ENCODE measurements at places on chromosomes 3 and 15.

GRCh38 chr3:42529468-42529867, 27.0 kb downstream of the VIPR1 start:
- DNase-seq = no peak

DNA sequence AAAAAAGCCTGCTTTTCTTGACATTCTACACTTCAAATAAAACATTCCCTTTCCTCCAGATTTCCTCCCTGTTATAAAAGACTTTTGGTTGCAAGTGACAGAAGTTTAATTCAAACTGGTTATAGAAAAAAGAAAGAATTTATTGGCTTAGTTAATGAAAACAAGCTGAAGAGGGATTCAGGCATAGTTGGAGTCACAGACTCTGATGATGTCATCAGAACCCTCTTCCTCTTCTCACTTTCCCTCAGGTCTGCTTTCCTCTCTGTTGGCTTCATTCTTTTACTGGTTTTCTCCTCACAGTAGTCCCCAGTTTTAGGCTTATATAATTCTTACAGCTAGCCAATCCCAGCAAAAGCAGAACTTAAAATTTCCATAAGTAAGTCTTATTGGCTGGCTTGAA, 32.0 kb upstream of the MBNL1 start:
- no peak for DNase-seq

DNA sequence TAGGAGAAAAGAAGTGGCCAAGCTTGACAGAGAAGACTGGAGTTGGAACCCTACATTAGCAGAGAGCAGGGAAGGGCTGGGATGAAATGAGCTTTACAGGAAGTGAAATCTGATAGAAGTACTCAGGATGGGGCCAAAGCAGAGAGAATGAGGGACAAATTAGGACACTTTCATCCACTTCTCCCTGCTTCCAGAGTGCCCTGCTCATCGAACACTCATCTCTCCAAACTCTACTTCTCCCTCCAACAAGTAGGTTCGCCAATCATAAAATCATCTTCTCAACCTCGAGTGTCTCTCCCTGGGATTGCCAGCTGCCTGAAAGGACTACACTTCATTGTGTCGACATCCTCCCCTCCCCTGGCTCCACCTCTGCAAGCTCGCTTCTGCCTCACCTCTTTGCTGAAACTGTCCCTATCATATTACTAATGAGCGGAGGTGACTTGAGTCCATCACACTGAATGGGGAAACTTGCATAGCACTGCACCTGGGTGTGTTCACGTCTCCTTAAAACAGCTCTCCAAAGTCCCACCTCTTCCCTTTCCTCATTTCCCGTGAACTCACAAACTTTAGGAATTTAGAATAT, 365.8 kb downstream of the FOXP1 start:
- no peak for DNase-seq

- no peak for DNase-seq
Measured at GRCh38 chr3:110791995-110792686, 279.5 kb upstream of the NECTIN3 start.

DNA sequence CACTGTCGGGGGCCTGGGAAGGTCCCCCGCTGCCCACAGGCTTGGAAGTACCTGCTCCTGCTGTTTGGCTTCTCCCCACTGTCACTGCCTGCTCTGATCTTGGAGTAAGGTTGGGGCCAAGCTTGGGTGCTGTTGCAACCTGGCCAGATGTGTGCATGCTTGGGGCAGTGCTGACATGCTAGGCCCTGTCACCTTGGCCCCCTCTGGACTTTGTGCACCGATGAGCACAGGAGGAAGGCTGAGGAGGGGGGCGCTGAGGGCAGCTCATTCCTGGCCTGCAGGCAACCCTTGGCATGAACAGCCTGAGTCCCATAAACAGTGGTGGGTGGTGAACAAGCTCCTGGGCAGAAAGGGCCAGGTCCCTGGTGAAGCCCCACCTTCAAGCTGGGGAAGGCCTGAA, 4.0 kb upstream of the XCR1 start:
- no peak for DNase-seq

GRCh38 chr3:118445036-118445435, 589.6 kb downstream of the IGSF11 start:
- no peak for DNase-seq

GRCh38 chr3:149589332-149589731, 68.5 kb downstream of the WWTR1 start:
- no peak for DNase-seq

GRCh38 chr3:89173546-89173945, 66.1 kb downstream of the EPHA3 start:
- DNase-seq = no peak

- DNase-seq = no peak
Measured at GRCh38 chr3:127954640-127955039, 39.6 kb downstream of the KBTBD12 start.

DNA sequence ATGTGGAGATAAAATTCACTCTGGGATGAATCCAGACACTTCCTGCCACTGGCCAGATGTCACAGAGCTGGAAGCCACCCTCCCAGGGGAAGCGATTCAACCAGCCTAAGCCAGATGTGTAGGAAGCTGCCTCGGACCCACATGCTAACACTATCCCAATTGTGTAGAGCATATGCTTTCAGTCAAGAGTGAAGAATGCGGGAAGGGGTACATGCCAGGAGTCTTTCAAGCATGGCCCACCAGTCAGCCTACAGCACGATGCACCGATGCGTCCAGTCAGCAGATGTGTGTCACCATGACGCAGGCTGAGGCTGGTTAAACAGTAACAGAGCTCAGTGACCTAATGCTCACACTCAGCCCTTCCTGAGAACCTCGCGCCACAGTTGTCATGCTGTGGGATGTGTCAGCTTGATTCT, 38.8 kb upstream of the BNC1 start:
- no peak for DNase-seq

- DNase-seq = peak; percentile 43
Measured at GRCh38 chr3:186915806-186916796, 14.2 kb upstream of the ST6GAL1 start.

DNA sequence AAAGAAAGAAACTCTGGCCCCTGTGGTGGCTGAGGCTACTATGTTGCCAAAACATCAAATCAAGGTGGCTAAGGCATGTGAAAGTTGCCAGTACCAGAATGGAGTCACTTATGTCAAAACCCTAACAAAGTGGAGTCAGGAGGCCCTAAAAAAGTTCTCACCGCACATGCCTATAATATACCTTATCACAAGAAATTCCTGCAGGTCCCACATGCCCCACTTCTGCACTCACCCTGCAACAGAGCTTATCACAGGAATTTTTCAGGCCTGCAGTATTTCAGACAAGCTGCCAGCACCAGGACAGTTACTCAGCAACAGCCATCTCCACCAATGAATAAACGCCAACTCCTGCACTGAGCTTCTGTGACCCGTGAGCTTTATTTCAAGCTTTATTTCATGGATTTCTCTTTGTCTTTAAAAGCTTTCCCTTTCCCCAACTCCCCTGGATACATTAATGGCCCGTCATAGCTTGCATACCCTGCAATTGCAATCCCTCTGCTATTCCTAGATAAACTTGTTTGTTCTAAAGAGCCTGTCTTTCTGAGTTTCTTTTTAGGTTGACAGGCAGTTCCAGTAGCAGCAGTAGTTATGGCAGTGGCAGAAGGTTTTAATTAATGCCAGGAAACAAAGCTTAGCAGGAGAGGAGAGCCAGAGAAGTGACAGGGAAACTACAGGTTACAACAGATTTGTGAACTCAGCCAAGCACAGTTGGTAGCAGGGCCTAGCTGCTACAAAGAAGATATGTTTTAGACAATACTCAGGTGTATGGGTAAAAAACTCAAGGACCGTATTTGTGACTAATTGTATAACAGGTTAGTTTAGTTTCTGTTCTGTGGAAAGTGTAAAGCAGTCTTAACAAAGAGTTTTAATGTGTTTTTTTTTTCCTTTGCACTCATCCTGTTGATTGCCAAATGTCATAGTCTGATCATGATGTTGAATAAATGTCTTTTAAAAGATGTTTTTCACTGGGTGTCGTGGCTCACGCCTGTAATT, 15.9 kb upstream of the TMEM42 start:
- no peak for DNase-seq

- DNase-seq = no peak
Measured at GRCh38 chr3:171007316-171007715, 19.2 kb downstream of the SLC2A2 start.

- peak; percentile 15 for DNase-seq
Measured at GRCh38 chr3:49813497-49814174, at the start of gene UBA7. Gene UBA7, minus strand, starts transcription at chr3:49813953. Its CDS starts 166 bp downstream, at chr3:49813787.

DNA sequence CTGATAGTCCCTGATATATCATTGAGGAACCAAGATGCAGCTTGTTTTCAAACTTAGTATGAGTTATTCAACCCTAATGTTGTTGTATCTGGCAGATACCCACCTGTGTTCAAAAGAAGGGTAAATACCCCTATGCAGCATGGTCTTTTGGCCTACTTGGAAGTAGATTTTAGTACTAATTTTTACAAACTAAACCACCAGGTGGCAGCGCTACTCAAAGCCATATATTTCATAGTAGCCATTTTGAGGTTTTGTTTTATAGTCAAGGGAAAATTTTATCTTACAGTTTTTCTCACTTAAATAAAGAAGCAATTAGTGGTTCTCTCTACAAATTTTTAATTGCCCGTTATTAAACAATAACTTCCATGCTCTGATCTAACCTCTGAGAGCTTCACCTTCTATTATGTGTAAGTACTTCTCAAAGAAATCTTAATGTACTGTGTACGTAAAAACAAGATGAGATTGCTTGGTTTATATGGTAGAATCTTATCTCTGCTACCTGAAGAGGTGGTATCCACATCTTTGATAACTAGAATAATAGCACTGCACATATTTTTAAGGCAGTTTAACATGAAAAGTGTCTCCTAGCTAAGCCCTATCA, 31.5 kb upstream of the MLF1 start:
- peak; percentile 7 for DNase-seq

GRCh38 chr3:137032465-137033120, 74.8 kb downstream of the IL20RB start:
- DNase-seq = peak; percentile 74

- no peak for DNase-seq
Measured at GRCh38 chr3:187125319-187126031, 13.8 kb downstream of the RPL39L start.

- DNase-seq = no peak
Measured at GRCh38 chr3:176992565-176992964, 204.7 kb downstream of the TBL1XR1 start.

DNA sequence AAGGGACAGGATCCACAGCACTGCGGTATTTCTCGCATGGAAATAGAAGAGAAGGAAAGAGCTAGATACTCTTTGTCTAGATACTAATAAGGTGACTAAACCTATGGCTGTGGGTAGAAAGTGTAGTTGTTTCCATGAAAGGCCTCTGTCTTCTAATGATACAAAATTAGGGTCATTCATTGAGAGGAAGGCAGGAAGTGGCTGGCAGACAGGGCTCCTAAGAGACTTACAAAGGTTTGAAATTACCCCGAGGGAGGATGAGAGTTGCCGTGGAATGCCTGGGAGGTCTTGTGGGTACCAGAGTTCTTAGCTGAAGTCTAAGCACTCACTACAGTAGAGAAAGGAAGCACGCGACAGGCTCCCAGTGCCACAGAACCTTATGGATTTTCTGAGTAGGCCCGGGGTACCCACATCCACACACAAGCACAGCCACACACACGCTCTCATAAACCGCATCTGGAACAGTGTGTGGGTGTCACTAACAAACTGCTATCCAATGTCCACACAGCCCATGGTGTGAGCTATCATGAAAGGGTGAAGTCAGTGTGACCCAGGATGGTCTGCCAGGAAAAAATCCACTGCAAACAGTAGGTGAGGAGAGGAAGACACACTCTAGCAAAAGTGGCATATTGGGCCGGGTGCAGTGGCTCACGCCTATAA, 221.4 kb downstream of the FAM43A start:
- no peak for DNase-seq

- DNase-seq = no peak
Measured at GRCh38 chr3:27360113-27361078, 8.8 kb downstream of the NEK10 start.

DNA sequence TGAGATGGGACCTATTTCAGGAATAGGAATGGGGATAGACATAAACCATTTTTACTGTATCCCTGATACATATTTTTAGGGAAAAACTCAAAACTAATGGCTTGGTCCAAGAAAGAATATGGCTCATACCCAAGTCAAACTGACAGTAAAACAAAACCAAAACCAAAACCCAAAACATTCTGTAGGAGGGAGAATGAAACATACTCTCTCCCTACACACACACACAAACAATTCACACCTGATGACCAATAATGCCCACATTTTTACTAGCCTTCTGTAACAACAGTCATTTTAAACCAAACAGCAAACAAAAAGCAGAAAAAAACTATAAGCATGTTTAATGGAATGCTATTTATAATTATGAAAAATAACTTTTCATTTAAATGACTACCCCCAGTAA, 74.9 kb downstream of the NBEAL2 start:
- no peak for DNase-seq

DNA sequence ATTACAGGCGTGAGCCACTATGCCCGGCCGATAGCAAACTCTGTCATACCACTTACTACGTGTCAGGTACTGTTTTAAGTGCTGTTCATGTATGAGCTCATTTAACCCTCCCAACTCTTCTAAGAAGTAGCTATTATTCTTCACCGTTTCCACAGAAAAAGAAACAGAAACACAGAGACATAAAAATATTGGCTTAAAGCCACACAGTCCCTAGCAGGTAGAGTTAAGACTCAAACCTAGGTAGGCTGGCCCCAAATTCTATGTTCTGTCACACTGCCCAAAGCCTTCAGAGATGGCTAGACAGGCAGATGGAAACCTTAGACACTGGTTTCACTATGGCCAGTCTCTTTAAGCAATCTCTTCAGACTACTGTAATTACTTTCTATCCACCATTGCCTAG, 149.8 kb upstream of the KCNMB2 start:
- no peak for DNase-seq

GRCh38 chr3:108088697-108089096, 2.1 kb downstream of the CD47 start:
- no peak for DNase-seq

DNA sequence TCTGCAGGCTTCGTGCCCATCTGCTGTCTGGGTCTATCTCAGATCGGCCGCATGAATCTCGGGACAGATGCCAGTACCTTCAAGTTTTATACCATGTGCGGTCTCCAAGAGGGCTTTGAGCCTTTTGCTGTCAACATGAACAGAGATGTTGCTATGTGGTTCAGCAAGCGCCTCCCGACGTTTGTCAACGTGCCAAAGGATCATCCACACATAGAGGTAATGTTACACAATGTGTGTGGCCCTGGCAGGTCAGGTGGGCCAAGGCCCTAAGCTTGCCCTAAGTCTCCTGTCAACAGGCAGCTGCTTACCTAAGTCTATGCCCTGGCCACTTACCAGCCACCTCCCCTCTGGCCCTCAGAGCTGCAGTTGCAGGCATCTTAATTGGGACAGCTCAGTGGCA, 324.0 kb upstream of the CHRM5 start:
- no peak for DNase-seq

GRCh38 chr3:59288951-59289350, 239.1 kb upstream of the CFAP20DC start:
- no peak for DNase-seq

- DNase-seq = peak; percentile 78
Measured at GRCh38 chr3:129892857-129893580, 492 bp downstream of the TMCC1 start.

GRCh38 chr15:27863000-27863399, 236.1 kb downstream of the OCA2 start:
- DNase-seq = no peak
